ENCODE measurements at places on chromosomes 12 and 14.

GRCh38 chr12:103933237-103933636 is 3.0 kb downstream of the HSP90B1 start:
- DNase-seq: no peak

GRCh38 chr14:57182760-57183503 is 85.8 kb downstream of the EXOC5 start:
- DNase-seq: no peak

GRCh38 chr12:24500831-24501230 is 448.1 kb downstream of the BCAT1 start:
- no peak for DNase-seq

- DNase-seq: no peak
Observed at GRCh38 chr14:65864549-65864948, 452.0 kb downstream of the FUT8 start.

DNA sequence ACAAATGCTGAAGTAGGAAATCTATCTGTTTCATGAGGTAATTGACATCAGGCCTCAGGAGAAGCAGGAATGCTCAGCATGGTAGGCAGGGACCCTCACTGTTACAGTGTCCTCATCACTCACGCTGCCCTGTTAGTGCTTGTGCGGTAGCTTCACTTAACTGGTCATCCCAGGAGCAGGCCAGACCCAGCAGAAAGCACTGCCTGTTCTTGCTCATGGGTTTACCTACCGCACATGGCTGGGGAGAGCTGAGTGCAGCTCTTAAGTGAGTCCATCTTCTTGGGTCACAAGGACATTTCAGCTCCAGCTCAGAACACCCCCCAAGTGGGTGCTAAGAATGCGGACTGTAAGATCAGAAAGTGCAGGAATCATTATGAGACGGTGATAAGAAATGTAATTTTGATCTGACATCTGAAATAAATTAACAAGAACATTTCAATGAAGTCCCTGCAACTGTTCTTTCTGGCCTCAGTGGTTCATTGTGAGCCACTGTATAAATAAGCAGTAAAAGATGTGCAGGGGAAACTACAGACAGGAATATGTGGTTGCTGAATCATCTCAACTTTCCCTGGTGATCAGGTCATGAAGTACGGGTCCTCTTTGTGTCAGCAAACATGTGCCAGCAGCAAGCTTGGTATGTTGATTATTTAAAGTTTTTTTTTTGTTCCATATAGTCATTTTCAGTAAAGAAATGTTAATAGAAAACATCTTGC is 757.7 kb upstream of the TMEM132C start:
- DNase-seq: no peak

DNA sequence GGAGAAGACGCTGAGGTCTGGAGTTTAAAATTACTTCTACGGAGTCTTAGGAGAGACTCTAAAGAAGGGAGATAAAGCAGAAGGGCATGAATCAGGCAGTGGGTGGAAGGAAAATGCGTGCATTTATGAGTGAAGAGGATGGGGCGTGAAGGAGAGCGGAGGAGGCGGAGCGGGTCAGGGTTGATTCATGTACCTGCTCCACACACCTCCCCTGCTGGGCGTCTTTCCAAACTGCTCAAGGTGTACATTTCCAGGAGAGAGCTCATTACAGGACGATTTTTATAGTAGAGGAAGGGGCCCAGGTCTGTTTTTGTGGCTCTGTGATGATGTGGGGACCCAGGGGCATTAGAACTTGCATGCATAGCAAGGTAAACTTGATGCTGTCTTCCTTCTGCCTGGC is 65.0 kb upstream of the ASPG start:
- no peak for DNase-seq

- DNase-seq: no peak
Observed at GRCh38 chr14:31411218-31411727, 9.1 kb downstream of the HEATR5A start.

DNA sequence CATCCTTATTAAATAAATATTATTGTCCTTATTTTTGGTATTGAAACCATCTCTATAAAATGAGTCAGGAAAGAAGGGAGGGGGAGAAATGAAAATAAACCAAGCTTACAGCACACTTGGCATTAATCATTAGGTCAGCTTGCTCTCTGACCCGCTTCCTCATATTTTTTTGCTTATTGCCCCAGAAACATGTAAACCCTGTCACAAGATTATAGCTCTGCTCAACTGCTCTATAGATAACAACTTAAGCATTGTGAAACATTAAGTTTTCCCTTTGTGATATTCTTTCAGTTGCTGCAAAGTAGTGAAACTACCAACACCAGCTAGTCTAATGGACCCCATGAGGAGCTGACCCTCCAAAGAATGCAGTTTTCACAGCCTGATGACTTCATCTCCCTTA is 819.5 kb downstream of the SLC16A7 start:
- DNase-seq: no peak

GRCh38 chr14:37563189-37563588 is 31.9 kb downstream of the FOXA1 start:
- DNase-seq: no peak

GRCh38 chr14:42565556-42565955 is 958.9 kb downstream of the LRFN5 start:
- no peak for DNase-seq

- no peak for DNase-seq
Observed at GRCh38 chr12:43102546-43103264, 449.3 kb downstream of the ADAMTS20 start.

- no peak for DNase-seq
Observed at GRCh38 chr12:14892726-14893505, 7.3 kb upstream of the MGP start.

GRCh38 chr12:79521576-79521975 is 169.2 kb downstream of the PAWR start:
- no peak for DNase-seq

- DNase-seq: no peak
Observed at GRCh38 chr14:97280526-97280925, 483.3 kb downstream of the VRK1 start.

GRCh38 chr12:66863276-66863675 is 184.4 kb upstream of the GRIP1 start:
- no peak for DNase-seq

DNA sequence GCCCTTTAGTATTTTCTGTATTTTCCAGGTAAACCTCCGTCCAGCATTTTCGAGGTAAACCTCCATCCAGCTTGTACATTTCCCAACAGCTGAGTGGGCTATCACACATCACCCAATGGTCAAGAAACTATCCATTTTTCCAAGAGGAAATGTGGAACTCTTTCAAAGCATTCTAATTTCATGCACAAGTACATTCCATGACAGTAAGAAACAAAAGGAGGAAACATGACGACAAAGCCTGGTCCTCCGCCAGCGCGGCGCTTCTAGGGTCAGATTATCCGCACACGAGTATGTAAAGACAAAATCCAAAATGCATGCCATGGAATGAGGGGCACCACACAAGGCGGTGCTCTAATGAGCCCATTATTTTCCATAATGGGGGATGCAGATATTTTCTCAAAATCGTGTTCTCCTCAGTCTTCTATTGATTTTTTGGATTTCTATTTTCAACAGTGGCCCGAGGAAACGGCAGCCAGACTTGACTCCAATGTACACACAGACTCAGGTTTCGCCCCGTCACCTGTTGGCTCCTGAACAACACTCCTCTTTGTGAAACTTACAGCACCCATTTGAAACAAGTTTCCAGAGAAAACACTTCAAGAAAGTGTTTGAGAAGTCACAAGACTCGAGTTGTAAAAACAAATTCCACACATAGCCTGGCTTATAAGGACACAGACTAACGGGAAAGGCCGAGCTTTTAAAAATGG is 107.4 kb downstream of the PRICKLE1 start:
- DNase-seq: no peak

GRCh38 chr14:72154645-72155378 is 222.6 kb downstream of the RGS6 start:
- no peak for DNase-seq

DNA sequence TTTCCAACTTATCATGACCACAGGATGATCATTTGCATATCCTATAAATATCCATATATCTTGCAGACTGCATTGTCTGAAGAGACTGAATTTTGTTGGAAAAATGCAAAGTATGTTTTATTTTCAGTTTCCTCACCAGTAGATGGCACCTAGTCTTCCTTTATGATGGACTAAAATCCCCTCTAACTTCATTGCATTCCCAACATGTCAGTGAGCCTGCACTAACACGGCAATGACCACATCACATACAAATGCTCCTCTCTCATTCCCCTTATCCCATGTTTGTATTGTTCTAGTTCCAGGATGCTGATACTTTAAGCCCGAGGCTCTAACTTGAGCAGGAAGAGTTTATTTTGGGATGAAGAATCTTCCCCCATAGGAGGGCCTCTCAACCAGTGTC is 24.7 kb upstream of the MYBPC1 start:
- DNase-seq: no peak

- no peak for DNase-seq
Observed at GRCh38 chr12:26940516-26941214, 2.4 kb downstream of the FGFR1OP2 start.

DNA sequence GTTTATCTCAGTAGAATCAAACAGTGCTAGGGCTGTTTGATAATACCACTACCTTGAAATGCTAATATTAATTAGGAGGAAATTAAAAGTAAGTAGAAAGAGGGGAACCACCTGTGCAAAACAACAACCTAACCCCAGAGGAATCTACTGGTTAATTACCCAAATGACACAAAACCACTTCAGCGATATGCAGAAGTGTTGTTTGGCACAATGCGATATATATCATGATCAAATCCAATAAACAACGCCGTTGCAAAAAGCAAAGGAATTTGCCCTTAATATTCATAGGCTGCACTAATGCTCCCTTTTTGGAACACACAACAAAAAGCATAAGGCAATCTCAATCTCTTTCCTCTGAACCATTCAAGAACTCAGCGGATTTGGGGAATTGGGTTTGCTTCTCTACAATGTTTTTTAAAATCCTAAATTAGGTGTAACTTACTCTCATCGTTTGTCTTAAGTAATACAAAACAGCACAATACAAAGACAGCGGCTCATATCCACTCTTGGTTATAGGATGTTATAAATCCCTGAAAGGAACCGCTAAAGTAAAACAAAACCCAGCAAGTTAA is 1.5 kb downstream of the MAP4K5 start:
- DNase-seq: no peak

DNA sequence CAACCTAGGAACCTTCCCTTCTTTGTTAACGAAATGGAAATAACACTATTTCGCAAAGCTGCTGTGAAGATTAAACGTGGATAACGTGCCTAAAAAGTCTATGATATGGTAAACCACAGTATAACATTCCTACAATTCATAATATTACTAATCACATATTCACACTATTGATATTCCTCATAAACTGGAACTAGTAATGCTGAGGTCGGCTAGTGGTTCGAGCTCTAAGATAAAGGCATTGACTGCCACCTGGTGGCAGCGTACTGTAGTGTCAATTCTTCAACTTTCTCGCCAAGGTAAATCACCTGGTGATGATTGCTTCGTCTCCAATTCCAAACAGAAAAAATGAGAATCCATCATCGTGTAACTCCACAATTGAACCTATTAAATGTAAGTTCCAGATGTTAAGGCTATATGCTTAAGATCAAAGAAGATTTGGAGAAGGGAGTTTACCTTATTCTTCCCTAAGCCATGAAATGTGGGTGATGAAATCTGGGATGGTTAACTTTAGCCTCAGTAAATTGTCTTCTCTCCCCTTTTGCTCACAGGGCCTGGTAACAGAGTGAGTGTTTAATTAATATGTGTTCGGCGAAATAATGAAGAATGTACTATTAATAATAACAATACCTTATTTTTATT is 197.5 kb upstream of the TMEM132C start:
- DNase-seq: no peak

GRCh38 chr12:80053051-80053790 is 46.1 kb upstream of the OTOGL start:
- no peak for DNase-seq

GRCh38 chr12:106273491-106273890 is 25.7 kb upstream of the CKAP4 start:
- no peak for DNase-seq

GRCh38 chr14:78975734-78976133 is 805.6 kb downstream of the NRXN3 start:
- no peak for DNase-seq

DNA sequence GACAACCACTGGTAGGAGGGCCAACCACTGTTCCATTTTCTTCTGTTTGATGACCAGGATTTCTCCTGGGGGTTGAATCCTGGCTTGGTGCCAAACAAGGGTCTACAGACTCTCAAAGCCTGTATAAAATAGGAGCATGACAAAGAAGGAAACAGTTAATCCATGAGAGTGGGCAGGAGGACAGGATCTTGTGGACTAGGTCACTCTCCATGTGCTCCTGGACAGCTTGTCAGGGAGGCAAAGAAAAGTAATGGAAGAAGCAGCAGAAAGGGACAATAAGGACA is 243.7 kb downstream of the AKAP6 start:
- no peak for DNase-seq

Data from stimulated activated CD8-positive, alpha-beta memory T cell treated with anti-CD3 and anti-CD28 coated beads, Interleukin-2, amount 100 ng/mL, for 48 hours (primary cell).